ENCODE measurements at places on chromosomes 6 and 20. TPM values are rescaled to one million over a fixed set of nuclear protein-coding genes. Genes with fewer than 3 reads are reported as not detected.

AGPAT4 gene
- 2.3 TPM for polyA plus RNA-seq

SLCO4A1 gene
- polyA plus RNA-seq, result 15.9 TPM

UBE2C gene
- 0.31 TPM for polyA plus RNA-seq

ZBTB46 gene
- polyA plus RNA-seq, result 2.8 TPM

DEFB124 gene
- not detected for polyA plus RNA-seq
